HCEC 1CT (cell line): ENCODE measurements at places on chromosomes 4 and X.

GRCh38 chr4:85968945-85969819 is 390.7 kb downstream of the MAPK10 start:
- DNase-seq, result peak; percentile 52

DNA sequence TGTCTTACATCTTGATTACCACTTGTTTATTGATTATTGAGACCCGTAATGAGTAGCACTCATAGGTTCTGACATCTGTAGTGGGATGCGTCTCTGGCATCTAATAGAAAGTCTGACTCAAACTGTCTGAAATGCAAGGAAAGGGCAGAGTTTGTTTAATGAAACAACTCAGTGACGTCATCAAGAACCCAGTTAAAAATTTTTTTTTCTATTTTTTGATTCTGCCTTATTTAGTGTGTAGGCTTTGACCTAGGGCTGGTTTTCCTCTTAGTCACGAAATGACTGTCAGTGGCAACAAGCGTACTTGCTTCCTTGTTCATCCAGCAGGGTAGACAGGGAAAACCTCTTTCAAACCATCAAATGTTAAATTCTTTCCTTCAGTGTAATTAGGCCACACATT is 3.1 kb upstream of the CDKL5 start:
- DNase-seq, result peak; percentile 90

DNA sequence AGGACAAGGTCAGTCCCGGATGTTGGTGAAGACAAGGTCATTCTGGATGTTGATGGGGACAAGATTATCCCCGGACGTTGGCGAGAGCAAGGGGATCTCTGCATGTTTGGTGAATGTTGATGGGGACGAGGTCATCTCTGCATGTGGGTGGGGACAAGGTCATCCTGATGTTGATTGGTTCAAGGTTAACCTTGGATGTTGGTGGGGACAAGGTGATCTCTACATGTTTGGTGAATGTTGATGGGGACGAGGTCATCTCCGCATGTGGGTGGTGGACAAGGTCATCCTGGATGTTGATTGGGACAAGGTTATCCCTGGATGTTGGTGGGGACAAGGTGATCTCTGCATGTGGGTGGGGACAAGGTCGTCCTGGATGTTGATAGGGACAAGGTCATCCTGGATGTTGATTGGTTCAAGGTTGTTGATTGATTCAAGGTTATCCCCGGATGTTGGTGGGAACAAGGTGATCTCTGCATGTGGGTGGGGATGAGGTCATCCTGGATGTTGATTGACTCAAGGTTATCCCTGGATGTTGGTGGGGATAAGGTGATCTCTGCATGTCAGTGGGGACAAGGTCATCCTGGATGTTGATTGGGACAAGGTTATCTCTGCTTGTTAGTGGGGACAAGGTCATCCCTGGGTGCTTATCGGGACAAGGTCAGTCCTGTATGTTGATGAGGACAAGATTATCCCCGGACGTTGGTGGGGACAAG is 28.8 kb upstream of the PLCXD1 start:
- DNase-seq, result no peak

- DNase-seq, result no peak
Measured at GRCh38 chr4:6926081-6926480, 16.5 kb downstream of the TBC1D14 start.

DNA sequence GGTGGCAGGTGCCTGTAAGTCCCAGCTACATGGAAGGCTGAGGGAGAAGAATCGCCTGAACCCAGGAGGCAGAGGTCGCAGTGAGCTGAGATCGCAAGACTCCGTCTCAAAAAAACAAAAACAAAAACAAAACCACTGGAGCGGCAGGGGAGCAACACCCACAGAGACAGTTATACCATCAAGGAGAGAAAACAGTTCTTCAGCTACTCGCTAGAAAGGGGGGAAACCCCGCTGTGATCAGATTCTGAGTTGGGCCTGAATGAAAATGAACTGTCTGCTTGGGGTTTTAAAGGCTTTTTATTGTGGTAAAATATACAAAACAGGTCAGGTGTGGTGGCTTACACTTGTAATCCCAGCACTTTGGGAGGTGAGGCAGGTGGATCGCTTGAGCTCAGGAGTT is 16.8 kb upstream of the IRAK1 start:
- no peak for DNase-seq

- no peak for DNase-seq
Measured at GRCh38 chr4:8478801-8479744, 38.5 kb downstream of the TRMT44 start.

- DNase-seq, result peak; percentile 57
Measured at GRCh38 chr4:102825261-102826091, 1.9 kb downstream of the UBE2D3 start.

- no peak for DNase-seq
Measured at GRCh38 chrX:48896611-48897011, 957 bp downstream of the TIMM17B start.

DNA sequence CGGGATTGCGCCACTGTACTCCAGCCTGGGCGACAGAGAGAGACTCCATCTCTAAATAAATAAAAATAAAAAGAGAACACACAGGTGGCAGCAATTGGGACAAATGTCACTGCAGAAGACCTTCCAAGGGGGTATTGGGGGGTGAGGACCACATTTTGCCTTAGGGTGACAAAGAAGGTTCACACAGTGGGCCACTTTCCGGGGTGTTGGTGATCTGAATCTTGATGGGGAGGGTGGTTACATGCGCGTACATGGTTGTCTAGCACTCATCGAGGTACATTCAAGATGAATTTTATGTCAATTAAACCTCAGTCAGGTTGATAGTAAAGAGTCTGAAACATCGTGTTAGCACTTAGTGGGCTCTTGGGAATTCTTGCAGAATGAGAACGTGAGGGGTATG is 20.5 kb upstream of the TMSB4X start:
- no peak for DNase-seq

DNA sequence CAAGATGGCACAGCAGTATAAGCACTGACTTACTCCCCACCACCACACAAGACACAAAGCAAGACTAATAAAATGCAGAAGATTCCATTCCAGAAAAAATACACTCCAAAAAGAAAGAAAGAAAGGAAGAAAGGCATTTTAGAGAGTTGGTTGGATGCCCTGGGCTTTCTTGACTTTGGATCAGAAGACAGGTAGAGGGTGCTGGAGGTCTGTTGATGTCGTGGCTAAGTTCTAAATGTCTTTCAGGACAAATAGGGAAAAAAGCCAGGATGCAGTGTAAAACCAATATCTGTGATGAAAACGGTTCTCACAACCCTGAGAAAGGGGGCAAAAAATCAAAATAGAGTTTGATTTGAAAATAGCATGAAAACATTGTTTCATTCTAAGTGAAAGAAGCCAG is 555.2 kb upstream of the PRKX start:
- DNase-seq, result no peak

DNA sequence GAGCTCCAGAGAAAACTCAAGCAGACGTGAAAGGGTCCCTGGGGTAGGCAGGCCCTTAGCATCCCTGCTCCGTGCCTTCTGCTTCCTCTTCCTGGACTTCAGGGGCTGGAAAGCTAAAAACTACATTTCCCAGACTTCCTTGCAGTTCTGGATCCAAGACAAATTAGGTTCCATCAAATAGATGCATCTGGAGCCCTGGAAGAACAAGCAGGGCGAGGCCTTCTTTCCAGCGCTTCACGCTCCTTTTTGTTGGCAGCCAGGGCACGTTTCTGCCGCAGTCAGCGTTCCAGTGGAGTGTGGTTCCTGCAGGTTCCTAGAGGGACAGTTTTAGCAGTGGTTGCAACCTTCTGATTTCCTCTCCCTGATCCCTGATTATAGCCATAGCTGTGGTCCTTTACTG is 53.6 kb upstream of the MSX1 start:
- no peak for DNase-seq

GRCh38 chrX:39238006-39238405 is 436.7 kb downstream of the MID1IP1 start:
- DNase-seq, result no peak

DNA sequence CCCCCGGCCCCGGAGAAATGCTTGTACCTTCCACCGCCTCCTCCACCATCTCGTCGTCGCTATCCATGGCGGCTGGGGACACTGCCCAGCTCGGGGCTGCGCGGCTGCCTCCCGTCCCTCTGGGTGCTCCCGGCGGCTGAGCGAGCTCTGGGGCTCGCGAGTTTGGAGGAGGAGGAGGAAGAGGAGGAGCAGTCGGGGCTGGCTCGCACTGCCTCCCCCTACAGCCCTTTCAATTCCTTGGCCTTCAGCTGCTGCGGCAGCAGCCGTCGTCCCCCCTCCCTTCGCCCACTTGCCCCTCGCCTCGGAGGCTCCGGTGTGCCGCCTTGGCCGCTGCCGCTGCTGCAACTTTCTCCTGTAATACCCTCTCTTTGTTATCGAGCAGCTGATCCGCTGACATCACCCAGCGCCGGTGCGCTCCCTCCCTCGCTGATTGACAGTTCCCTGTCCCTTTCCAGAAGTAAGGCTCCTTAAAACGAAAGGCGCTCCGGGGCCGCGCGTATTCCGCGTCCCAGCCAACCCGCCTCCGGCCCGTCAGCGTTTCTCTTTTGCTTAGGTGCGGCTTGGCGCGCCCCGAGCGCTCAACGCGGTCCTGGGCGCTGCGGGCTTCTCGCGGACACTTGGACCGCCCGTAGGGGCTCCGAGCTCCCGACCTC is at the start of gene SETD7:
Gene SETD7, minus strand, starts transcription at position 149 of the 653 bp plus-strand sequence. Its CDS starts 82 bp downstream, at position 67.
- DNase-seq, result peak; percentile 54

DNA sequence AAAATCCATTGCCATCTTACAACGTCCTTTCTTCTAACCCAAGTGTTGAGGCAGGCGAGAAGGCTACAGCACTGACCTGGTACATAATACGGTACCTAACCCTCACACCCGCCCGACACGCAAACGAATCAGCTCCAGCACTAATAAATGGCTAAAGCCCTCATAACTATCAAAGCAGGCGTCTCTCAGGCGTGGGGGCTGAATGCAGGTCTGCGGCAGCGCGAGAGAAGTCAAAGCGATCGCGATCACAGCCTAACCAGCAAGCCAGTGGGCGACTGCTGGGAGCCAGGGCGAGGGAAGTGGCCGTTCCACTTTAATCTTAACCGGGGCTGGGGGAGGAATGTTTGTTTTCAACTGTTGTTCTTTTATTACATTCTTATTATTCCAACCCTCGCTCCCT is 1.5 kb downstream of the CDX4 start:
- DNase-seq, result no peak

DNA sequence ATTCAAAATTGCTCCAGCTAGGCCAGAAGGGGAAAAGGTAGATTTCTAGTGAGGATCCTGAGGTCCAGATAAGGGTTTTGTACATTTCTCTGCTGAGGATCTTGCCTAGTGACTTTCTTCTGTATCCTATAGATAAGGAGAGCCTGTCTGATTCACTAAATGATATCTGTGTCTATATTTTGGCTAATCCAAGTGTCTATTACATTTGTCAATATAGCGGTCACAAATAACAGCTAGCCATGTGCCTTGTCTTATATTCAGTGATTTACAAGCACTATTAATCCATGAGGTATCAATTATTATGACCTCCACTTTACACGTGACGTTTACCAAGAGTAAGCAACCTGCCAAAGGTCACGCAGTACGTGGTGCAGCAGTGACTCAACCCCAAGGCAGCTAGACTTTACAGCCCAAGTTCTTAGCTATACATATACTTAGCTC is 41.6 kb downstream of the TMEM165 start:
- peak; percentile 53 for DNase-seq

DNA sequence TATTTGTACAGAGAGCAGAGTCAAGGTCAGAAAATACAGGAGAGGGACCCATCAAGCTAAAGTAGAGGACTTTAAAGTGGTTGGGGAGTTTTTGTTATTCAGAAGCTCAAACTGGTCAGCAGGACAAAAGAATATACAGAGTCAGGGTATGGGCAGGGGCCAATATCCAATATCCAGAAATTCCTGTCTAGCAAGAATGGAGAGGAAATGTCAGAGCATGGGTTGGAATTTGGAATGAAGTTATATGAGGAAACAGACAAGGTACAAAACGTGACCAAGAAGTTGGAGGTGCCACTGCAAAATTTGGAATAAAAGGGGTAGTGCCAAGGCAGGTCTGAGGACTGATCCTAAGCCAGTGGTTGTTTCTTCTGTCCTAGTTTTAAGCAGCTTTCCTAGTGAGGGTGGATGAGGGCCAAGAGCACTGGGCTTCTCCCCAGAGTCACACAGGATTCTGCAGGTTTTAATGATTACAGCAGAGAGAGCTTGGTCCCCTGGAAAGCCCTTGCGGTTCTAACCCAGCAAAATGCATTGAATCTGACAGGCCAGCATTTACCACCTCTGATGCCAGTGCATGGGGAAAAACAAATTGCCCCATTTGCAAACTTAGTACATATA is 304.7 kb upstream of the FTHL17 start:
- no peak for DNase-seq

- DNase-seq, result no peak
Measured at GRCh38 chr4:177492022-177492421, 49.8 kb upstream of the AGA start.

DNA sequence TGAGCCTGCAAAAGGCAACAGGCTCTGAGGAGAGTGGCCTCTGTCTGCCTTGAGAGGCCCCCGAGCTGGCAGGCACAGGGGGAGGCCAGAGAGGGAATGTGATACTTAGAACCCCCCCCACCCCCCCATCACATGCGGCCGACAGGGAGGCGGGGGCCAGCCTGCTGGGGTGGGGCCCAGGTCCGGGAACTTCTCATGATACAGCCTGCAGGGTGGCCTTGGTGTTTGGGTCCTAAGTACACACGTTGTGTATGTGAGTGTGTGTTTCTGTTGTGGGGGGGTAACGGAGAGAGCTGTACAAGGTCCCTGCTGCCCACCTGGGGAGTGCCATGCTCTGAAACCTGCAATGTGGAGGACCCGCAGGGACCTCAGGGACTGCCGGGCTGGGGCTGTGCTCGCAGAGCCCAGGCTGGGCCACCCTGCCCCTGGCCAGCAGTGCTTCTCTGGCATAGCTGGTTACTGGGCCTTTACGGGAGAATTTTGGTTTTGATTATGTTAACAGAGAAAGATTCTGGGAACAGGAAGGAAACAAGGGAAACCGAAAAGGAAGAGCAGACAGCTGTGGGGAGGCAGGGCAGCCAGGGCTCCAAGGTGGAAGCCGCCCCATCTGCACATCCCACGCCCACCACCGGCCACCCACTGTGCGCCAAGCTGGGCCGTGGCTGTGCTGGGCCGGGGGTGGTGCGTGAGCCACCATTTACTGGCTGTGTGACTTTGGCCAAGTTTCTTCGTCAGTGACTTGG is 19.9 kb downstream of the SH3BP2 start:
- DNase-seq, result no peak

- no peak for DNase-seq
Measured at GRCh38 chrX:128759745-128760144, 707.5 kb upstream of the ACTRT1 start.
